Stimulated activated CD8-positive, alpha-beta memory T cell treated with anti-CD3 and anti-CD28 coated beads, Interleukin-7, amount 100 ng/mL, for 1 hour (primary cell): ENCODE measurements at places on chromosomes 5 and 9.

GRCh38 chr9:108921200-108921599 lies 12.7 kb downstream of the ELP1 start:
- no peak for DNase-seq

DNA sequence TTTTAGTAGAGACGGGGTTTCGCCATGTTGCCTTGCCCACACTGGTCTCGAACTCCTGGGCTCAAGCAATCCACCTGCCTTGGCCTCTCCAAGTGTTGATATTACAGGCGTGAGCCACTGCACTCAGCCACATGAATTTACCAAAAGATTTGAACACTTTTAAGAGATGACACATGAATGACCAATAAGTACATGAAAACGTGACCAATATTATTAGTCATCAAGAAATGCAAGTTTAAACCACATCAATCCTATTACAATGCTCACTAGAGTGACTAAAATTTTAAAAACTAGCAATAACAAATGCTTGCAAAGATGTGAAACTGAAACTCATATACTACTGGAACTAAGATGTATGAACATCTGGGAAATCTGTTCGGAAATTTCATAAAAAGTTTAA lies 54.3 kb downstream of the NR6A1 start:
- no peak for DNase-seq

- DNase-seq: no peak
Observed at GRCh38 chr5:114174837-114175236, 187.0 kb upstream of the KCNN2 start.

DNA sequence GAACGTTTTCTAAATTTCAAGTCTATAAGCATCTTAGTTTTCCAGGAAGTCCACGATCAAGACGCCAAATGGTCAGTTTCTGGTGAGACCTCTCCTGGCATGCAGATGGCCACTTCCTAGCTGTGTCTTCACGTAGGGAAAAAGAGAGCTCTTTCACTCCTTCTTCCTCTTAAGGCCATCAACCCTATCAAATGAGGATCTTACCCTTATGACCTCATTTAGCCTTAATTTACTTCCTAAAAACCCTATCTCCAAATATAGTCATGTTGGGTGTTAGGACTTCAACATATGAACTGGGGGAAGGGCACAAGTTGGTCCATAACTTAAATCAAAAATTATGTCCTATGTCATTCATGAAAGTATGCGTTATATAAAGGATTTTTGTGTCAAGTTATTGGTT lies 229.5 kb downstream of the ARL15 start:
- DNase-seq: no peak

DNA sequence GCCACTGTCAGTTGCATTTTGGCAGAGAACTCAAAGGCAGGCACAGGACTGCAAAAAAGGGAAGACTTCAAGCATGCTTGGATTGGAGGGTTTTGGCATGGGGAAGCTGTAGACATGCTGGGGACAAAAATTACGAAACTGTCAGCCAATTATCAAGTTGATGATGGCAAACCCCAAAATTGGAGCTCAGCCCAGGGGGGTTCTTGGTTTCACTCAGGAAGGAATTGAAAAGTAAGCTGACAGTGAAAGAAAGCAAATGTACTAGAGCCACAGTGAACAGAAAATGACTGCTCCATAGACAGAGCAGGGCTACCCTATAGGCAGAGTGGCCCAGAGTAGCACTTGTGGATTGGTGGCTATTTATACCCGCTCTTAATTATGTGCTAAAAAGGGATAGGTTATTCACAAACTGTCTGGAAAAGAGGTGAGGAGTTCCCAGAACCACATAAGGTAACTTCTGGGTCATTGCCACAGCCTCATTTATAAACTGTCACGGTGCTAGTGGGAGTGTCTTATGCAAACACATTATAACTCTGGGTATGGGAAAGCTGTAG lies 14.6 kb upstream of the CFAP95 start:
- DNase-seq: no peak

GRCh38 chr5:57307516-57307915 lies 133.7 kb downstream of the GPBP1 start:
- DNase-seq: no peak
